Hematopoietic multipotent progenitor cell treated with erythropoietin and hydrocortisone succinate and interleukin-3 and kit ligand, for 15 days (in vitro differentiated cells): ENCODE measurements at places on chromosomes 11 and 22.

GRCh38 chr11:99327527-99327926 lies 306.8 kb downstream of the CNTN5 start:
- no peak for DNase-seq

- no peak for DNase-seq
Measured at GRCh38 chr11:106670069-106670468, 348.2 kb downstream of the GUCY1A2 start.

GRCh38 chr22:23166841-23167616 lies 13.3 kb upstream of the BCR start:
- DNase-seq: no peak

DNA sequence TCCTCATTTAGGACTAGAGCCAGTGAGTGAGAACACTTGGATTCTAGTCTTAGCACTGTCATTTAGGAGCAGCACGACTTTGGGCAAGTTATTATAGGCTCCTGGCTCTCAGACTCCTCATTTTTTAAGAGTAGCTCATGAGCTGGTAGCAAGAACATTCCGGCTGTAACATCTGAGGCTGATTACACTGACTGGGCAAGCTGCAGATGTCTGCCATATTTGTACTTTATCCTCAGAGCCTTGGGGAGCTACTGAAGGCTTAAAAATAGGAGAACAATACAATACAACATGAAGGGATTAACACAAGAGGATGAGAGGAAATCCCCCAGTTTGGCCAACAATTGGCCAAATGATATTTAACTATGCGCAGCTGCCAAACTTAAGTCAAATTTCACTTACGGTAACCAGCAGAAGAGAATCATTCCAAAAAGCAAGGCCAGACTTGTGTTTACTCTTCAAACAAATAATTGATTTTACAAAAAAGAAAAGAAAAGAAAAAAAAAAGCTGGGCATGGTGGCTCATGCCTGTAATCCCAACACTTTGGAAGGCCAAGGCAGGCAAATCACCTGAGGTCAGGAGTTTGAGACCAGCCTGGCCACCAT lies 113.1 kb upstream of the ARHGAP42 start:
- no peak for DNase-seq

GRCh38 chr11:128720522-128720985 lies 26.7 kb downstream of the FLI1 start:
- no peak for DNase-seq

DNA sequence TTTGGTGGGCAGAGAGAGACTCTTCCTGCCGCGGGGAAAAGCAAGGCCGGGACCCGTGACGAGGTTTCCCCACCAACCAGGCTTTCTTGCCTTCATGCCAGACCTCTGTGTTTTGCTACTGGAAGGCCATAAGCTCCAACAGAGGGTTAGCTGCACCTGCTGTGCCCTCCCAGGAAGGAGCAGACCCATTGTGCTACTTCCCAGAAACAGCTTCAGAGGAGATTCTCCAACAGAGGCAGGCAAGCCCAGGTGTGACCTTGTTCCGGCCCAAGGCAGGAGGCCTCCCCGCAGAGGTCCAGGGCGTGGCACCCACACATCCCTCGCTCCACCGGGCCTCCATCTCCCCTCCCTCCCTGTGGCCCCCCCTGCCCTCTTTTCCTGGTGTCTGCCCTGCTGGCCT lies 57.8 kb downstream of the ELFN2 start:
- no peak for DNase-seq
